ENCODE measurements at places on chromosomes 6 and 20.

DNA sequence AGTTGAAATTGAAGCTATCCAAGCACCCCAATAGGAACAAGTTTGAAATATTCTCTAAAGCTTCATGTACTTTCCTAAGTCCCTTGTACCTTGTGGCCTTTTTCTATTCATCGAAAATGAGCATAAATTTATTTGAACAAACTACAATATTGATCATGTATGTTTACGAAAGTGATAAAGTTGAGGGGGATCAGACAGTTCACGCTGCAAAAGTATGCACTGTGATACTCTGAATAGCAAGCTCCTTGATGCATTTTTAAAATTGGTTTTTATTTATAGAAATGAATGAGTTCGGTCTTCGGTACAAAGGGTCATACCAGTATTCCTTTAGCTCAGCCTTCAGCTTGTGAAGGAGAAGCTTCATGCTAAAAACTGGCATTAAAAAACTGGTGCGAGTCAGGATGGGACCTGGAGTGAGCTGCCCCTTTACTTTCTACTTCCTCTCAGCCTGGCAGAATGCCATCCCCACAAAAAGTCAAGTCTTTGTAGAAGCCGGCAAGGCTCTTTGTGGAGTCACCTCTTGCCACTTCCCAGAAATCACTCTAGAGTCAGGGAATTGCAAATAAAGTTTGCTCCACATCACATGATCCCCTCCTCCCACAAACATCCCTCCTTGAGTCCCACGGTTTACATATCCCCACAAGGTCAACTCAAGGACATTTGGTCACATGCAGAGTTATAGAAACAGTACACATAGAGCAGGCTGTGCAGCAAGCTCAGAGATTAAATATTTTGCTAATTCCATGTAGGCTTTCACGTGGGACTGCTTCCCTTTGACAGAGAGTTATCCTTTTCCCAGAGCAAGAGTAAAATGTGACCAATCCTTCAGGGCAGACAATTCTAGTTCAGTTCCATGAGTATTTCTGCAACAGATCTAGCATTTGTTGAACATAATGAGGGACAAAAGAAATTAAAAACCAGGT, 34.6 kb upstream of the ADGRF1 start:
- no peak for DNase-seq

DNA sequence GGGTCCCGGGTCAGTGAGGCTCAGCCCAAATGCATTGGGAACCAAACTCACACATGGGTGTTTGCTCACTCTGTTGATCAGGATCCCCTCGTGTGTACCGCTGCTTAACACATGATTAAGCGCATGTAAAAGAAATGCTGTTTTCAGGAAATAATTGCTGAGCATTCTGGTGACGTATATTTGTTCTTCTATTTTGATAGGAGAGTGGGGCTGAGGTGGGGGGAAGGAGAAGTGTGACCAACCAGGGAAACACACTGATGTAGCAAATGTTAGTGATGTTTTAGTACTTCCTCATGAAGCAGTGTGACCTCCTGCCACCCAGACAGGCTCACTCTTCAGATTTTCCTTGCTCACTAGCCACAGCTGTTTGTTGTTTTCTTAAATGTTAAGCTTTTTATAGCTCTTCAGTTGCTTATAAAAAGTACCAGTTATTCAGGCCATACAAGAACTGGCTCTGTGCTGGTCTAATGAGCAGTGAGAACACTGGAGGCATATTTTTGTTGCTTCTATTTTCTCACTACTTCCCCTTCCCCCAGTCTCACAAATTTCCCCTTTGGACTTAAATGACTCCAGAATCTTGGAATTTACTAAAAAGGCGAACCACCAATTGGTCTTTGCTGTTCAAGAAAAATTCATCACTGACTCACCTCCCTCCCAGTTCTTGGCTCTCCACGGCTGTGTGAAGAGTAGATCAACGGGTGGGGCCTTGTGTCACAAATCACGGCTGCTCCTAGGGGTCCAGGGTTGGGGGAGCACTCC, 79.2 kb upstream of the BACH2 start:
- no peak for DNase-seq

DNA sequence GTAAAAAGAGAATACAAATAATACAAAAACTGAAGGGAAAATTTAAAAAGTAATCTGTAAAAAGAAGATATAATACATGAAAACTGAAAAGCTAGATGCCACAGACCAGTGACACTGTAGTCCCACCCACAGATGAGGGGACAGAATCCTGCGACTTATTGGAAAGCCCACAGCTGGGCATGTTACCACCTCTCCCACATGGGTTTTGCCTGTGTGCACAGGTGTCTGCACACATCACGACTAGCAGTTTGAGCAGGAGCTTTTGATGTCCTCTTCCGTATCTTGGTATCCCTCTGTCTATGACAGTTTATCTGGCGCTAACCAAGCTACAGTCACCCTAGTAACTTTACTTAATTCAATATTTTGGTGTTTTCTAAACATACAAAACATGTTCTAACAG, 291.1 kb upstream of the EXOC2 start:
- no peak for DNase-seq

GRCh38 chr6:154112181-154112809, 73.3 kb downstream of the OPRM1 start:
- DNase-seq: no peak

- no peak for DNase-seq
Observed at GRCh38 chr6:123715006-123715863, 78.5 kb upstream of the TRDN start.

DNA sequence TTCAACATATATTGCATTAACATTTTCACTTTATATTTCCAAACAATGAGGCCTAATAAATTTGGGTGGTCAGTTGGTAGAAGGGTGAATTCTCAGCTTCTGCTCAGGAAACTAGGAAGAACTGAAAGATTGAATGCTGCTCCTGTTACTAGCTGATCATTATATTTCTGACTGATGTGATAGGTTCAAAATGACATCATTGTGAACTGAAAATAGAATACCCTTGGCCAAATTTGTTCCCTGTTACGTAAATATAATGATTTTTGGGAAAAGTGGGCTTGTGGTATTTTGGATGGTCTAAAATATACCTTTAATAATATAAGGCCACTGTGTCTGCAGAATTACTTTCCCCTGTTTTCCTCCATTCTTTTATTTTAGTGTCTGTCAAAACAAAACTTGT, 2.8 kb downstream of the UST start:
- no peak for DNase-seq

DNA sequence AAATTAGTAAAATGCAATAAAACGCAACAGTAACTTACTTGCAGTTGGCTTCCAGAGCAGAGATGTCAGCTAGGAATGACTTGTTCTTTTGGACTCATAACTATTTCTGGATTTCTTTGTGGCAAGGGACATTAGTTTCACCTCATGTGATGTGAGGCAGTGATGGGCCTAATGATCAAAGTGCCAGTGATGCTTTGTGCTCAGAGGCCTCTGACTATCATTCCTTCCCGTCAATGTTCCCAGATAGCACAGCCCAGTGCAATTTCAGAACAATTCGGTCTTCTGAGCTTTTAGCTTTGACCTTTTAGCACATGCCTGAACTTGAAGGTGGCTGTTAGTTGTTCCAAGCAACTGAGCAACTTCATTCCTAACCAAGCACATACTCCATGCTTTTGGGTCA, 596.8 kb downstream of the TFAP2B start:
- no peak for DNase-seq

- DNase-seq: no peak
Observed at GRCh38 chr20:38275815-38276550, 15.4 kb upstream of the KIAA1755 start.

- DNase-seq: no peak
Observed at GRCh38 chr6:35948725-35949124, 27.8 kb upstream of the SRPK1 start.

DNA sequence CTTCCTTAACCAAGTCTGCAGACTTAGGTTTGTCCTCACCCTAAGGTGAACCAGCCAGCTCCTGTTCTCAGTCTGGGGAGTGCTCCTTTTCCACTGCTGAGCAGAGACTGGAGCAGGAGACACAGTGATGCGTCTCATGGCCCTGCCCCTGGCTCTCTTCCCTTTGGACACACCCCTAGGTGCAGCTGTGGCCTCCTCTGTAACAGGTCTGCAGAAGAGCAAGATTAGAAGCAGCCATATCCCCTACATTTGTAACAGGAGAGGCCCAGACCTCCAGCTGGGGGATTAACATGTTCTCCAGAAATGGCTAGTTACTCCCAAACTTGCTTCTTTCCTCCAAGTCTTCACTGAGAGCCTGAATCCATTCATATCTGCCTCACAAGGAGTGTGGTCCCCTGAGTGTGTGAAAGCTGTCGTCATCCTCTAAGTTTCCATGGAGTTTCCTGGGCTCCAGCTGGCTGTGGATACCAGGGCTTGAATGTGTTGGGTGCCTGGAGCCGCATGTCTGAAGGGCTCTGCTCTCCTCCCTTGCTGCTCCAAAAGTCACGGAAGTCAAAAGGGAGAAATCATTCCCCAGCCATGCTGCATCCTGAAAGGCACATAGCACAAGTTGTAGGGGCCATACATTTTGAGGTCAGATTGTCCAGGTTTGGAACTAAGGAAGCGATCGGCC, 57.7 kb downstream of the PPP1R14C start:
- no peak for DNase-seq

DNA sequence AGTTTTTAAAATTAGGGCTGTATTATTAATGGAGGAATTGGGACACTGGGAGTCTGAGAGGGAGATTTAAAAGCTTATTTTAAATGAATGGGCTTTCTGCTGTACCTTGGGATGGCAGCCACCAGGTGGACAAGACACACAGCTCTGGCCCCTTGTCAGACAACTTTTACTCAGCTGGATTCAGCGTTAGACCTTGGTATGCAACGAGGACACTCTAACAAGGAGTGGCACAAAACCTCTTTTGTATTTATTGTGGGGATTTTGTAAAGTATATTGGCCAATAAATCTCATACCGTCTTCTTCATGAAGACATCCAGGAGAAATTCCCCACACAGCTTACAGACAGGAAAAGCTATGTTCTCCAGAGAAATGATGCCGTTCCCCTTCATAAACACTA, 105.7 kb downstream of the LCA5 start:
- no peak for DNase-seq

DNA sequence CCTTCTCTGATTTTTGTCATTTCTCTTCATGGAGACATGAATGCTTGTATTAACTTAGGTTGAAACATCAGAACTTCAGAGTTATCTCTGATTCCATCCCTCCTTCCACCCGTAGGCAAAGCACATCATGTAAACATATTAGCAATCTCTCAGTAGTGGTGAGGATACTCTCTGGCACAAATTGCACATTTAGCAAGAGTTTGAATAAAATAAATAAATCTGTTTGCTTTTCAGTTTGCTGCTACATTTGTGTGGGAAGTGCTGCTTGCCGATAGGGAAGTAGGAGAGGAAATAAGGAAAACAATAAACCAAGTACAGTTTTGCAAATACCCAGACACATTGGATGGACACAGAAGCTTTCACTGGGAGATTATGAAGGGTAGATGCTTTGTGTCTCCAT, 359.0 kb downstream of the BCKDHB start:
- DNase-seq: no peak

- no peak for DNase-seq
Observed at GRCh38 chr6:1631251-1631650, 21.5 kb downstream of the FOXC1 start.

- DNase-seq: no peak
Observed at GRCh38 chr6:92922216-92922806, 497.0 kb downstream of the EPHA7 start.

- no peak for DNase-seq
Observed at GRCh38 chr6:14664112-14664601, 546.6 kb downstream of the CD83 start.

DNA sequence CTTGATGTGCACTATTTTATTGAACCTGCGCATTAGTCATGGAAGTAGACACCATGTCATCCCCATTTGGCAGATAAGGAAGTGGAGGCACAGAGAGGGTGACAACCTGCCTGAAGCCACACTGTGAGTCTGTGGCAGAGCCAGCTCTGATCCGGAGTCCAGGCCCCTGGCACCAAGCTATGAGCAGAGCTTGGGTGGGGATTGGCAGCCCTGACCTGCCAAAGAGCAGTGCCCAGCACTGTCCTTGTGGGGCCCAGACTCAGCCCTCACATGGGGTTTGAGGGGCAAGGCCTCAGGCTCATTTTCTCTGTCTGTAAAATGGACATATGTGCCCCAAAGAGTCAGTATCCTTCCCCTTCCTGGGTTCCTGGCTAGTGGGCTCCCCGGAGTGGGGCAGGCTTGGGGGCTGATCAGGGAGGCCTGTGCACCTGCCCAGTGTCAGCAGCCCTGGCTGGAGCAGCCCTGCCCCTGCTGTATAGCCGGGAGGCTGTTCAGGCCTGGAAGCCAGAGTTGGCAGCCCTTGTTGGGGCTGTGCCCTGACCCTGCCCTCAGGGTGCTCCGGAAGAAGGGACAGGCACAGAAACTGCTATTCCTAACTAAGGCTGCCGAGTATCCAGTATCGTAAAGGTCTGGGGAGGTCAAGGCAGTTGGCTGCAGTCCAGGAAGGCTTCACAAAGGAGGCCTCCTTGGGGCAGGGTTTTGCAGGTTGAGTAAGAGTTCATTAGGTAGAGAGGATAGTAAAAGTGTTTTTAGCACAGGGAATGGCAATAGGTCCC, 38.7 kb downstream of the TGM2 start:
- DNase-seq: no peak

- no peak for DNase-seq
Observed at GRCh38 chr20:2804852-2805688, 4.6 kb upstream of the CPXM1 start.

- no peak for DNase-seq
Observed at GRCh38 chr6:18259675-18260447, 4.5 kb downstream of the DEK start.

- DNase-seq: no peak
Observed at GRCh38 chr20:63273635-63274380, 1.2 kb downstream of the ARFGAP1 start.

DNA sequence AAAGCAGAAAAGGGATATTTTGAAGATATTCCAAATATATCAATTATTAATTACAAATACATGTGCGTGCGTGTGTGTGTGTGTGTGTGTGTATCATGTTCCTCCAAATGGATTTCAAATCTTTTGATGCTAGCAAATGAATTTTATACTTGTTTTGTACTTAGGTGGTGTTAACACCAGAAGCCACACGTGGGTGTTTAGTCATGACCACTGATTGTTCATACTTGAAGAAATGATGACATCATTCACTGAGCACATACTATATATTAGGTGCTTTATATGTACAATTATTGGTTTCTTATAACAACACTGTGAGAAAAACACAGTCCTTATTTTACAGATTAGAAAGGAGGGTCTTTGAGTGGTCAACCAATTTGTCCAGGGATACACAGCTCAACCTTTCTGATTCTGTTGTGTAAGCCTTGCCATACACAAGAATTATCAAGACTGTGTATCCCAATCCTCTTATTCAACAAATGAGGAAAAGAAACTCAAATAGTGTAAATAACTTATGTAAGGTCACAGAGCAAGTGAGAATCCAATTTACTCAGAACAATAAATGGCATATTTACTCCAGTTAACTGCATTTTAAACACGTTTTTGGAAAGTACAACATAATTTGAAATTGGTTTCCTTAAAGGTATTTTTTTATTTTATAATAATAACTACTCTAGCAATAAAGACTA, 88.5 kb downstream of the BCAS1 start:
- no peak for DNase-seq

DNA sequence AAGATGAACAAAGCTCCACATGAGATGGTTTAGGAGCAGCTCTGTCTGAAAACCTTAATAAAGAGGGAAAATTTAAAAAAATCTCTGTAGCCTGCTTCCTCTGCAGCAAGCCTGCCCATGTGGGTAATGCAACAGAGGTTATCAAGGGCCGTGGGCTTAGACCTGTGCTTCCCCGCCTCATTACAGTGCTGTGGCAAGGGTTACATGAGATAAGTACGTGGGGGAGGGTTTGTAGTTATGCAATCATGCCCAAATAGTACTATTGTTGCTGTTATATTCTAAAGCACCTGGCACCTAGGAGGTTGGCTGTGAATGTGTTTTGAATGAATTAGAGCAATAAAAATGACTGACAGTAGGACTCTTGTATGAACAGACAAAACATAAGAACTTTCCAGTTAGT, 68.3 kb downstream of the PKHD1 start:
- DNase-seq: no peak
